ENCODE measurements at places on chromosomes 4 and X.
A peak's percentile ranks its signal among the peaks of the same experiment; 100 is the strongest.

GRCh38 chr4:10694828-10695209 is 10.3 kb upstream of the CLNK start:
- DNase-seq, result no peak

DNA sequence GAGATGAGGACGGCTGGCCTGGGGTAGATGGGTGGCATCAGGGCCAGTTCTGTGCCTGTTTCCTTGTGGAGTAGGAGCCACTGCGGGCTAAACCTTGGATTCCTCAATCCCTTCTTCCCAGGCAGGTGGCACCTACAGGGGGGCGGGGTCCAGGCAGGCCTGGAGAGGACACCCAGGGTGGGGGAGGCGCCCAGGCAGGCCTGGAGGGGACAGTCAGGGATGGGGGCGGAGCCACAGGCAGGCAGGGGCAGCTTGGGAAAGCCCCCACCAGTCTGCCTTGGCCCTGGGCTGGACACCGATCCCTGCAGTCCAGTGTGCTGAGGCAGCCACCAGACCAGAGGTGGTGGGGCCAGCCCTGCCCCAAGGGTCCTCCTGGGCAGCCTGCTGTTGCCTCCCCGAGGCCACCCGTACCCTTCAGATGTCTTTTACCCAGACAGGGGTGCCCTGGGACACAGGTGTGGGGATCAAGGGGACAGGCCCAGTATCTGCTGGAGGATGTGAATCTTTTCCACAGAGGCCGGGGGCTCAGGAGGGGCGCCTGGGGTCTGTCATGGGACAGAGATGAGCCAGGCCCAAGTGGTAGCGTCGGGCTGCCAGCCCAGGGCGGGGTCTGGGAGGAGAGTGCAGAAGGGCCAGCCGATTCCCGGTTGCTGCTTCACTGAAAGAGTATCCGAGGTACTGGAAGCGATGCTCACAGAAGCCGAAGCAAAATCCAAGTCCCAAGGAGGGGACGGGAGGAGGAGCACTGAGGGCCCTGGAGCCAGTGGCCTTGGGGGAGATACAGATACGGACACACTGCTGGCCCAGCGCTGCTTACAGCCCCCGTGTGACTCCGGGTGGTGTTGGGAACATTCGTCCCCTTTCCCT is 34.5 kb downstream of the LRPAP1 start:
- DNase-seq, result no peak

DNA sequence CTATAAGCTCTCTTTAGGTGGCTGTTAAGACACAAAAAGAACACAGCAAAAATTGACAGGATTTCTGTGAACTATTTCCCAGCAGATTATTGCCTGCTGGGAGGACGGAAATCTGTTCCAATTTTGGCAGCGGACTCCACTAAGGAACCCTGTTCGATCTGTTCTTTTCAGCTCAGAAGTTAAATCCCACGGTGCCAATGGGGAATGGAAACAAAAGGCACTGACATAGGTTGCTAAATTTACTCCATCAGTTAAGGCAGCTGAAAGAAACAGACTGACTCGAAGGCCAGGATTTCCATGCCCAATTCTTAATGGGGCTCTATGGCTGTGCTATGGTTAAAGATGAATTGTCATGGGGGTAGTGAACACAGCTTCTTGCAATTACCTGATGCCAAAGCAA is 126.5 kb upstream of the HPGD start:
- DNase-seq, result no peak

DNA sequence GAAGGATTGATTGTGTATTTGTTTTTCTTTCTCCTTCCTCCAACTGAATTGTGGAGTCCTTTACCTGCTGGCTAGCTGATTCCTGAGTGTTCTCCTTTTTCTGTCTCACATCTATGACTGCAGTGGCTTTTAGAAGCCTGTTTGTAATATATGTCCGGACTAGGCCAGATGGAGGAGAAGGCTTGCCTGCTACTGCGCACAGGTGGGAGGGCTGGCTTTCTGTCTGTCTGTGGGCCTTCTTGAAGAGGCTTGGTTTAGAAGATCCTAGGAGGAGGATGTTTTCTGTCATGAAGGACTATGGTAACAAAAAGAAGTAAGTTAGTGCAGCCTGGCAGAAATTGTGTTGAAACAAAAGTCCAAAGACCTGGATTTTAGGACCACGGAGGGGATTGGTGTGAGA is 8.5 kb downstream of the PPP1R3F start:
- DNase-seq, result no peak

DNA sequence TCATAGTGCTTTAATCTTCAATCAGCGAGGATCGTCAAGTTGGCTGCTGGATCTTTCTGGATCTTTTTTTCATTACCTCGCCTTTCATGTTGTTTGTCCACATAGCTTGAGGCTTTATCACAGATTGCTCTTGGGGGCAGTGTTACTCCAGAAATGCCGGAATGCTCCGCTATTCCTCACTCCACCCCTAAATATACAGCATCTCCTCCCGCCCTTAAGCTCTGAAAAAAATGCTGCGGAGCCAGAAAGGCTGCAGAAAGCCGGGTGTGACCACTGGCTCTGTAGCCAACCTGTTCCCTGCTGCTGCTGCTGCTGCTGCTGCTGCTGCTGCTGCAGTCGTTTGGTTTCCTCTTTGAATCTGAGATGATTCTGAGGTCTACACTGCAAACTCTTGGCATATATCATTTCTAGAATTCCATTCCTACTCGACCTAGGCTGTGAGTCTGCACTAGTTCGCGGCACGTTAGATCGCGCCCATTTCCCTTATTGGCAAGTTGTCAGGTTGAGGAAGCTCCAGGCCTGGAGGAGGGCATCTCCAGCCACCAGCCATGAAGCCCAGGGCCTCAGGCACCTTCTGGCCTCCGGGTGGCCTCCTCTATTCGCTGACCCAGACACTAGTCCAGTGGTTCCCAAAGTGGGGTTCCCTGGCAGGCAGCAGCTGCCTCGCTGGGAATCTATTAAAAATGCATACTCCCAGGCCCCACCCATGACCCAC is 34.2 kb downstream of the WDR13 start:
- DNase-seq, result peak; percentile 42

- DNase-seq, result no peak
Observed at GRCh38 chr4:1195109-1195671, 22.8 kb upstream of the SPON2 start.

DNA sequence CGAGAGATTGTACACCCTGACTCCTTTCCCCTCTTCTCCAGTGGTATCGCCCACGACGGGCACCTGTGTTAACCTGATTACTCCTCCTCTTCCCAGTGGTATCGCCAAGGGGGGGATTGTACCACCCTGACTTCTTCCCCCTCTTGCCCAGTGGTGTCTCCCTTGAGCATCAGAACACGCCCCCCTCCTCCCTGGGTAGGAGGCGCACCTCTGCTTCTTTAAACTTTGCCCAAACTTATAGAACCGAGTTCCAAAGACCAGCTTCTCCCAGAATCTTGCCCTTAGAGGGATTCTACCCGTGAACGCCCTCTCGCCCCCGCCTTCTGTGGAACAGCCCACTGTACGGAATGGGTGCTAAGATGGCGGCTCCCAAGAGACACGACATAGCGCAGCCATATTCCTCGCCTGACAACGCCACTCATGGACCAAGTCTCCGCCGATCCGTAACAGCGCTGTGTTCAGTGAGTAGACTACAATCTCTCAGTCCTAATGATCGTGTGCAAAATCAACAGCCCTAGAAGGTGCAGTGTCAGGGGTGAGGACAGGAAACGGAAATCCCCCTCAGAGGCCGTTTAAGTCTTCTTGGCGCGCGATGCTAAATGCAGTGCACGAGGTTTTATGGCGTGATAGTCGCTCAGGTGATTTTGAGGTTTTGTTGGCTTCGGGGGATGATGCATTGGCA is 4.2 kb upstream of the ZNF157 start:
- DNase-seq, result peak; percentile 56

- DNase-seq, result no peak
Observed at GRCh38 chr4:66219401-66219800, 549.1 kb upstream of the EPHA5 start.

GRCh38 chrX:154718616-154719015 is 32.3 kb downstream of the GAB3 start:
- no peak for DNase-seq

GRCh38 chr4:158823461-158823873 is 54.6 kb downstream of the FNIP2 start:
- DNase-seq, result no peak

DNA sequence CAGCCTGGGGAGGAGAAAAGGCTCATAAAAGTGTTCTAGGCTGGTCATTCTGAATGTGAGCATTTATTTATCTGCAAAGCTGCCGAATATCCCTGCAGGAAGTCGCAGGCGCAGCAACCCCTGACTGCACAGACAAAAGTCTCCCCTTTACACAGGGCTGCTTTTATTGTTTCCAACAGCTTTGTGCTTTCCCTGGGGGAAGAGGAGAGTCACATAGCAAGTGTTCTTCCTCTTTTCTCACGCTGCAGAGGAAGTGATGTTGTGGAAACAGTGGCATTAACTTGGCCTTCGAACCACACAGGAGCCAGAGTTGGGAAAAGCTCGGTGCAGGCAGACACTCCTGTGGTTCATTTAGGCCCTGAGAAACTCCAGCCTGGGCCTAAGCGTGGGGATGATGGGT is 81.5 kb upstream of the BCOR start:
- DNase-seq, result no peak

GRCh38 chr4:108834166-108834834 is 71.4 kb upstream of the ETNPPL start:
- DNase-seq, result no peak

GRCh38 chr4:149112109-149112508 is 669.9 kb upstream of the NR3C2 start:
- no peak for DNase-seq

- no peak for DNase-seq
Observed at GRCh38 chr4:83125738-83126141, 11.2 kb upstream of the PLAC8 start.

DNA sequence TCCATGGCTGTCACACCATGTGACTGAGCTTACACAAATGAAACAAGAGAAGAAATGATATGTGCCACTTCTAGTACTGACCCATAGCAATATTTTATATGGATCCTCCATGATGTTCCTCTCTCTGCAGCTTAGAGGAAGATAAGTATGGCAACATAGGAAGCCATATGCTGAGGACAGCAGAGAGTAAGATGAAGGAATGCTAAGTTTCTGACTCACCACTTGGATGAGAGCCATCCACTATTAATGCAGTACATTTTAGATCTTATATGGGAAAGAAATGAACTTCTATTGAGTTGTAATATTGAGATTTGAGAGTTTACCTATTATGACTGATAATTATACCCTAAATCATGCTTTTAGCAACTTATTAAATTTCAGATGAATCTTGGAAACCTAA is 386.9 kb upstream of the MAOA start:
- DNase-seq, result no peak

DNA sequence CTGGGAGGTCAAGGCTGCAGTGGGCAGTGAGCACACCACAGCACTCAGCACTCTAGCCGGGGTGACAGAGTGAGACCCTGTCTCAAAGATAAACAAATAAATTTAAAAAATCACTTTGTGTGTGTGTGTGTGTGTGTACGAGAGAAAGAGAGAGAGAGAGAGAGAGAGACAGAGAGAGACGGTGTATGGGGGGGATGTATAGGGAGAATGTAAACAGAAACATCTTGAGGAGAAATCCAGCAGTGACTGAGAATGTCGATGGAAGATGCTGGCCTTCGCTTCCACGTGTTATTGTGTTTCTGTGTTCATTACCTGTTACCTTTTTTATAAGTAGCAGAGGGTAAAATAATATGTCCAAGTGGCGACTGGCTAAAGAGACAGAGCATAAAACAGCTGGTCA is 23.6 kb upstream of the RBPJ start:
- DNase-seq, result no peak

GRCh38 chr4:176163041-176163440 is 32.3 kb downstream of the SPATA4 start:
- no peak for DNase-seq

- peak; percentile 40 for DNase-seq
Observed at GRCh38 chr4:88757776-88758175, 60.1 kb upstream of the NAP1L5 start.

- DNase-seq, result no peak
Observed at GRCh38 chr4:35918491-35918977, 325.8 kb downstream of the ARAP2 start.

GRCh38 chrX:22056235-22056634 is 24.1 kb downstream of the PHEX start:
- DNase-seq, result no peak

DNA sequence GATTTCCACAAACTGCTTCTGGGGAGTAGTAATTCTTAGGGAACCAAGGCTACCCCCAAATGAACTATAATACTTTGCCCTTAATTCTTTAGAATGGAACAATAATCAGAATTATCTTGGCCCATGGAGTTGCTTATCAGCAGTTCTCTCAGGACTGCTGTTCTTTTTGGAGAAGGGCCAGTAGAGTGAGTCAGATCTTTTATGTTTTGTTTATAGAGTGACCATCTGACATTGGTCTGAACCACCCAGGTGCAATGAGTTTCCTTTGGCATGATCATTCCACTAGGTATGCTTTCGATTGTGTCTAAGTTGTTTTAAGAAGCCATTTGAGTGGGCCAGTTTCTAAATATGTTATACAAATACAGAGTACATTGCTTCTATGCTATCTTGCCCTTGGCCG is 31.8 kb downstream of the PRRG1 start:
- no peak for DNase-seq

DNA sequence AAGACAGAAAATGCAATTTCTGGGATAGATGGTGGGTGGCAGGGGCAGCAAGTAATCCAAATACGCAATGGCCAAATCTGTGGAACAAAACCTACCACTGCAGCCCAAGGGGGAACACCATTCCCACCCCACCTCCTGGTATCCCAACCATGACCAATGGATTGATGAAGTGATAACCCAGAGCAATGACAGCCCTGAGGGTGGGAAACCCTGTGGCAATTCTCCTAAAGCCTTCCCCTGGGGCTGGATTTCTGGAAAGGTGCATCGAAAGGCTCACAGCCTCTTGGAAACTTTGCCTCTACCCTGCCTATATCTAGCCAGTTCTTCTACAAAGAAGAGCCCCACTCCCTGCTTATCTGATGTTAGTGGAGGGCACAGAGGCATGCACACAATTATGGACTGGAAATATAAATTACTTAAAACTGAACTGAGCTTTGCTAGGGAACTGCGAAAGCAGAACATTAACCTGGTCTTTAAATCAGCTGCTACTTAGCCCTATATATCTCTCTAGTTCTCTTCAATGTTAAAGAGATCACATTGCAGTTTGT is 59.9 kb upstream of the TXK start:
- no peak for DNase-seq

- DNase-seq, result no peak
Observed at GRCh38 chr4:85127653-85128052, 161.2 kb upstream of the WDFY3 start.

- no peak for DNase-seq
Observed at GRCh38 chrX:20237864-20238263, 28.8 kb downstream of the RPS6KA3 start.

- no peak for DNase-seq
Observed at GRCh38 chr4:175656649-175657048, 155.4 kb downstream of the GPM6A start.

DNA sequence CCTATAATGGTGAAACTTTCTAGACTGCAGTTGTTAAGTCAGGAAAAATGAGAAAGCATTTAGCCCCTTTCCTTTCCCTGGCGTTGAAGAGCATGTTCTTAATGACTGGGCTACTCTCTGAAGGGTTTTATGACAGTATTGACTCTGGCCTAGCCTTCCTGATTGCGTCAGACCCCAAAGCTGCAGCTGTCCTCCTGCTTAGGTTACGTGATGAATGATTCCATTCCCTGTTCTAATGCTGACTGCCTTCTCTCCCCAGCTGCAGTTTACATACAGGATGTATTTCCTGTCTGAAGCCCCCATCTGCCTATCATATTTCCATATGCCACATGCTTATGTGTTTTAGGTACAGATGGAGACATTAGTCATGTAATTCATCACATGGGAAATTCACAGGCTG is 105.8 kb upstream of the EGFL6 start:
- no peak for DNase-seq

Measured in cerebellar nuclear complex (tissue), 1 donor.